ENCODE measurements at places on chromosomes 1 and 21. TPM values are rescaled to one million over a fixed set of nuclear protein-coding genes. Genes with fewer than 3 reads are reported as not detected.

The NPPB gene
- 1.5 TPM for total RNA-seq

The PLXNA2 gene
- 1.8 TPM for total RNA-seq

The ANKRD35 gene
- total RNA-seq: 0.22 TPM

- DNase-seq: peak; percentile 90
Measured at GRCh38 chr1:32736812-32737791, 34.5 kb upstream of the SYNC start.

- no peak for DNase-seq
Measured at GRCh38 chr1:47617381-47618221, 179.8 kb downstream of the FOXD2 start.

DNA sequence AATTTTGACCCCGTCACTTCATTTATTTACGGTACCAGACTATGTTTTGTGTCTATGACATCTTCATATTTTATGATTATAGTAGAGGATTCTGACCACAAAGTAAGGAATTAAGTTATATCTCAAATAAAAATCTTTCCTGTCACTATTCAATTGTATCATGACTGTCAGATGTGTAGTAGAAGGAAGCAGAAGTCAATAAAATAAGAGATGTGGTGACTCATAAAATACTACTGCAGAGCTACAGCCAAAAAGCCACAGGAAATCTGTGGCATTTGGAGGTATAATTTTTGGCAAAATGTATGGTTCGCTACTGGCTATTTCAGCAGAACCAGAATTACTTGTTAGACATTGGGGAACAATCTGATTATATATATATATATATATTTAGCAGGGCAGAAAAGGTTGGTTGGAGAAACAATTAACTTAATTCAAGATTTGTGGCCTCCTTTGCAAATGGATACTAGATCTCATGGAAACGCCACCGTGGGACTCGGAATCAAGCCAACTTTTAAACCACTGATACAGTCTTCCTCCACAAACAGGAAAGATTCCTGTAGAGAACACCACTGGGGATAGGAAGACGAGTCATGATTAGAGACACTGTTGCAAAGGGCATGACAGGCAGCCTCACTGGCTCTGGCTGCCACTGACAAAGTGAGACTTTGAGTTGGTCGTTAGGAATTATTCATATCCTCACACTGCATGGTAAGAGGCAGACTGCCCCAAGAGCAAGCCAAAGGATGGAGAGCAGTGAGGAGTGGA, 5.1 kb downstream of the FCRL2 start:
- no peak for DNase-seq

- DNase-seq: no peak
Measured at GRCh38 chr1:27773826-27774445, 917 bp downstream of the STX12 start.
